Stimulated activated CD4-positive, alpha-beta T cell treated with anti-CD3 and anti-CD28 coated beads, Interleukin-1b, Interleukin-23, amount 100 ng/mL, for 1 hour (primary cell): ENCODE measurements at places on chromosomes 3 and 15.

GRCh38 chr3:28891485-28891884 lies 389.4 kb upstream of the RBMS3 start:
- no peak for DNase-seq

GRCh38 chr15:48814286-48814685 lies 3.4 kb upstream of the CEP152 start:
- no peak for DNase-seq

DNA sequence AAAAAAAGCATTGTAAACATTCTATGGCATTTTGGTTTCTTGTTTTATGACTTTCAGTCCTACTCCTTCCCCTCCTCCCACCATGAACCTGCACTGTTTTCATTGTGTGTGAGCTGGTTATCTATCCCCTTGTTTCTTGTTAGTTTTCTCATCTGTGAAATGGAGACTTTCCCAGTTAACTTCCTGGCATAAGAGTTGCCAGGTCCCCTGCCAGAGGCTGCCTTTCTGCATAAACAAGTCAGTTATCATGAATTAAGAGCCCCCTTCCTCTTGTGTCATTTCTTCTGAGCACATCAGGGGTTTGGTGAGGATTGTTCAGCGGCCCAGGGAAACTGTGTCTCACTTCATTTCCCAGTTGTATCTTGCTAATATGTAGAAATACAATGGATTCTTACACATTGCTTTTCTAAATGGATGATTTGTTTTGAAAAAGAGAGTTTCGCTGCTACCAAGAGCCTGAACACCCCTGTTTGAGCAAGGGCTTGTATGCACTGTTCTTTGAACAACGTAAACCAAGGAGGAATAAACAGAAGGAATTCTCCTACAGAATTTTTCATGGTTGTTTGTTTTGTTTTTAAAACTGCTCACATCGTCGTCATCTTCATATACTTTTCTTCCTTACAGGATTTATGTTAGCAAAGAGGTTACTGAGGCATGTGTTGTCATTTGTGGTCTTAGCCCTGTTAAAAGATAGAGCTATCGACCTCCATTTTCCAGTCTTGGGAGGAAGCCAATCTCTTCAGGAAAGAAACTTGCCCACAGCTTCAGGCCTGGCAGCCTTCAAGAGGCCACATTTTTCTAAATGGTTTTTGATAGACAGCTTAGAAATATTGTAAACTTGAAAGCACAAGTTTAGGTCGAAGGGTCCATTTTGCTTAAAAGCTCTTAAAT lies 144.6 kb upstream of the IL12A start:
- no peak for DNase-seq

GRCh38 chr15:98896802-98897732 lies 110.5 kb downstream of the PGPEP1L start:
- no peak for DNase-seq

DNA sequence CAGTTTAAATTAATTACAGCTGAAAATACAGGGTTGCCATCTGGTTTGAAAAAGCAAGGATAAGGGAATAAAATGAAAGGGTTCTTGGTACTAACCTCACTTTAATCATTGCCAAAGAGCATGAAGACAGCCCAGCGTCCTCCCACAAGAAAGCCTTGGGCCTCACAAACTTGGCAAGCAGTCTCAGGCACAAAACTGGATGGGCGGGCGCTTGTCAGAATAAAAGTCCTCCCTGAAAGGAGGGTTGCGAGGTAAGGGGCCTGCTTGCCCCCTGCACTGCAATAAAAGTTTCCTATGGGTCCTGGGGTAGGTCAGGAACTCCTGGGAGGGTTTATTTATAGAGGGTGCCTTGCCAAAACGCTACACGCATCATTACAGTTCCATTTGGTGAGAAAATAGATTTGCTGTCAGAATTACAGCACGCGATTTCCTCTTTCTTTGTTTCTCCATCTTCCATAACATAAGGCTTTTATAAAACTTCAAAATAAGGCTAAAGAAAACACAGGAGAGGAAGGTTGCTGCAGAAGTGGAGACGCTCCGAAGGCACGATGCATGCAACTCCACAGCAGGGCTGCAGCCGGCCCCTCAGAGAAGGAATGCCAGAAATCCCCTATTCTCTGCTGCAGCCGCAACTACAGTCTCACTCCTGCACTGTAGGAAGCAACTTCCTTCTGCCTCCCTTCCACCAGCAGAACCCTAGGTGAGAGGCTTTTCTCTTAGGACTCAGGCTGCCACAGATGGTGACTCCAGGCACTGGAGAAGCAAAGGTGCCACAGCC lies 61.3 kb downstream of the VGLL4 start:
- DNase-seq = no peak

DNA sequence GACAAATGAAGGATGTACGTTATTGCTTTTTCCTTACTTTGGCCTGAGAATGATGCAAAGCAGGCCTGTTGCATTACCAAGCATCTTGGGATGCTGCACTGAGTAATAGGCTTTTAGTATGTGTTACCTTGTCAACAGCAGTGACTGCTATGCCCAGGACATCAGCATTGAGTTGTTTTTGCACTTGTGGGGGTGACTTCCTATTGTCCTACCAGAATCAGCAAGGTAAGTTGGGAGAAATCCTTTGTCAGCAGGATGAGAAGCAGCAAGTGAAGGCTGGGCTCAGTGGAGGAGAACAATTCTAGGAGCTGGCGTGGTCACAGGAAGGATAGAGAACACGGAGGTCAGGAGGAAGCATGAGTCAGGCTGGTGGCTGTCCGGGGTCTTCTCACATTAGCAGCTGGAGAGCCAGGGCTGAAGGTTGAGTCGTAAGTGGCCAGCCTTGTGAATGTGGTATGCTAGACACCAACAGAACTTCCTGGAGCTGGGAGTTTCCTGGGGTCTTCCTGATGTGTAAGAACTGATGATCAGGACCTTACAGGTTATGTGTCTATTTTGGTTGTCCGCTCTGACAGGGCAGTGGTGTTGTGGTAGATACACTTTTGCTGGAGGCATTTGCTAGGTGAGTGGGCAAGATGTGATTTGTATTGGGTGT lies 142.7 kb downstream of the FNDC3B start:
- DNase-seq = no peak

DNA sequence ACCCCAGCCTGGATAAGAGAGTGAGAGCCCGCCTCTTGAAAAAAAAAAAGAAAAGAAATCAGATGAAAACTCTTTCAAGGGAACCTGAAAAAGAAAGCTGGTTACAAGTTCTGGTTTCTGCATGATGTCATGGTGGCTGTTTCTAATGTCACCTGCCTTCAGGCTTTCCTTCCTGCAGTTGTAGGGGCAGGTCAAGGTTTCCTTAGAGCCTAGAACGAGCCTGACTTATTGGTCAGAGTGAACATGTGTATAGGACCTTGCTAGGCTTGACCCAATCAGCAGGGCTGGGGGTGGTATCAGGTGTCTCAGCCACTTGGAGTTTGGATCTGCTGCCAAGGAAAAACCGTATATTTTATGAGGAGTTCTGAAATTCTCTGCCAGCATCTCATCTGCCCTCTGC lies 3.8 kb downstream of the IVD start:
- DNase-seq = no peak

DNA sequence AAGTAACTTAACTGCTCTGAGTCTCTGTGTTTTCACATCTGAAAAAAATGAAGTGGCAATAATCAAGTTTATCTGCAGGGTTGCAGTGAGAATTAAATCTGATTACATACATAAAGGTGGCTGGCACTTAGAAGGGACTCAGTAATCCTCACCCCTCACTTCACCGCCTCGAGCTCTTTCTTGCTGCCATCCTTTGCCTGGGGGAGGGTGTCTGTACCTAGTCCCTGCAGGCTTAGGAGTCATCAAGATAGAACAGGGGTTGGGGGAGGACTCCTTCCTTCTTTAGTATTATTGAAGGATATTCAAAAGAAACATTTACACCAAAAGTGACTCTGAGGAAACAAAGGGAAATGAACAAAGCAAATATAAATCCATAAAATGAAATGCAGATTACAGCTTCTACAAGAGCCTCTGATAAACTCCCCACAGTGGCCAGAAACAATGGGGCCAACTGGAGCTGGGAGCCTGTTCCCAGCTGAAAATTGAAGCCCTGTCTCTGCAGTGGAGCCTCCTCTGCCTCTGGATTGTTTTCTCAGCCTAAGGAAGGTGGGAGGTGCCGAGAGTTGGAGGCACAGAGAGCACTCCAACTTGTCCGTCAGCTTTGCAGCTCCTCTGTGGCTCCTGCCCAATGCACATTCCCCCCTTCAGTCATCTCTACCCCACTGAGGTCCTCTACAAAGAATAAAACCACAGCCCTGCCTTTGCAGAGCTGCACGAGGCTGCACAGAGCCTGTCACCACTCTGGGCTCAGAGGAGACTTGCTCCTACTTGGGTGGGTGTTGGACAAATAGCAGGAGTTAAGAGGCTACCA lies 41.8 kb downstream of the CRYGS start:
- no peak for DNase-seq

DNA sequence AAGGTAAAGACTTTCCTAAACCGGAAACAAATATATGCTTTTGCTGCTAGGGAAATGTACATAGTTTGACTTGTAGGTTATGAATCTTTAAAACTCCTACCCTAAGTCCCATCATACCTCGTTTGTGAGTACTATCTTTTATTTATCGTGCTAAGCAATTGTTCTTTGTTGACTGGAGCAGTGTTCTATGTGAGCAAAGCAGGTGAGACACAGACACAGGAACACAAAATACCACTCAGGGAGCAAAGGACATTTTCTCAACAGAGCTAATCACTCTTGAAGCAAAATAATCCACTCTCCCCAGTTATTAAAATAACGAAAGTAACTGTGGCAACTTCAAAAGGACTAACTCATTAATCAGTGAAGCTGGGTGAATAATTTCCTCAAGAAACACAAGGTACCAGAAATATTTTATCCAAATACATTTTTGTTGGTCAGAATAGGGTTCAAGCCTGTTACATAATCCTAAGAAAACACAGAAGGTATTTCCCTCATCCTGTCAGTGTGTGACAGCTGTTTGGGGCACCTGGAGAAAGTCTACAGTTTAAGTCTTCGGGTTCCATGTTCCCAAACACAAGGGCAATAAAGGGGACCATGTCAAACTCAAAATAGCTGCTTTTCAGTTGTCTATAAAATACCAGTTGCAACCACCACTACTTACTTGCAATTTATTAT lies 407.7 kb downstream of the FOXP1 start:
- no peak for DNase-seq

- no peak for DNase-seq
These were observed 122.5 kb upstream of the ROBO2 start for GRCh38 chr3:76917436-76917835.

- DNase-seq = no peak
These were observed 42.0 kb downstream of the PROS1 start for GRCh38 chr3:93931597-93932229.

- DNase-seq = no peak
These were observed 162.3 kb downstream of the PGPEP1L start for GRCh38 chr15:98845138-98845884.

GRCh38 chr3:194354315-194354714 lies 3.2 kb upstream of the CPN2 start:
- no peak for DNase-seq

GRCh38 chr3:186640473-186640818 lies 247 bp downstream of the FETUB start:
- DNase-seq = no peak

- DNase-seq = no peak
These were observed 294.6 kb downstream of the EPHA3 start for GRCh38 chr3:89402051-89402450.

GRCh38 chr3:72633121-72633520 lies 215.1 kb downstream of the SHQ1 start:
- DNase-seq = no peak

- no peak for DNase-seq
These were observed 47.2 kb downstream of the SLC12A8 start for GRCh38 chr3:125165189-125165947.

- no peak for DNase-seq
These were observed 328.4 kb upstream of the NECTIN3 start for GRCh38 chr3:110743202-110743601.

DNA sequence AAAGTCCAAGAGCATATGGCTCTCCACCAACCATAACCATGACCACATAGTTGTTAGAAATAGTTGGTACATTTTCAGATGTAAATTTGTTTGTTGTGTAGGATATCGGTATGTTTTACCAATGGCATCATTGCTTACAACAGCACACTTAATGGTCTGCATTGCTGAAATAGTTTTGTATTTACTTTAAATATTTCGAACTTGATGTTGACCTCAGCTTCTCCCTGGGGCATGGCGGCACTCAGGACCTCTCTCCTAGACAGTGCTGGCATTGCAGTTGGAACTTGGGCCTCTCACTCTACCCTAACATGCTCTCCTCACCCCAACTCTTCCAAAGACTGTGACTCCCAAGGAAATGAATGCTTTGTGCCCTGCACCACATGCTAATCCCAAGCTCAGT lies 5.0 kb downstream of the SLC22A13 start:
- DNase-seq = no peak

DNA sequence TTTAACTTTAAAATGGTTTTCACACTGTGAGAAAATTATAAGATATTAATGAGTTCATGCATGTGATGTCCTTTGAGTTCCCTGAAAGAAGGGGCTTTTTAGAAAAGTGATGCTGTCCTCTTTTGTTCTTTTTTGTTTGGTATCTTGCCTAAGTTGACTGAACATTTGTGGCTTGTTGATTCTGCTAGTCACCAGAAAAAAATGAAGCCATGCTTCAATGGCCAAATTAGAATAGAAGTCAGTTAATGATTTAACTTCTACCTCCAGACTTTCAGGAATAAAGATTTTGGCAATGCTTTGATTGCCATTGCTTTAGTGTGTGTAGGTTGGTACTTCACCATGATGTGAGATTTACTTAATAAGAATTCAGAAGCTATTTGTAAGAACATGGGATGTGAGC lies 260.6 kb upstream of the NECTIN3 start:
- DNase-seq = no peak

DNA sequence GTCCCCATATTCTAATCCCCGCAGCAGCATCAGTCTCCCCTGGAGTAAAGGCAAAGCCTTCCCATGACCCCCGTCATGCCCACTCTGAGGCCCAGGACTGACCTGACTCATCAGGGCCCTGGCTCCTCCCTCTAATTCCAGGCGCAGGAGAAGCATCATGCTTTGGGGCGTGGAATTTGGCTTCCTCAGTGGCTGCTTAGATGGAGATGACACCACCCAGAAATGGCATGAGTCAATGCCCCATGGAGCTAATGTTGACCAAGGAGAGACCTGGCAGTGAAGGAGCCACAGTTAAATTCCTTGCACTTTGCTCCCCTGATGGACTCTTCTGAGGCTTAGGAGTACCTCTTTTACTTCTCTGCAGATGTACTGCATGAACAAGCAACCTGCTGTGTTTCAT lies 204.2 kb upstream of the PROK2 start:
- no peak for DNase-seq

DNA sequence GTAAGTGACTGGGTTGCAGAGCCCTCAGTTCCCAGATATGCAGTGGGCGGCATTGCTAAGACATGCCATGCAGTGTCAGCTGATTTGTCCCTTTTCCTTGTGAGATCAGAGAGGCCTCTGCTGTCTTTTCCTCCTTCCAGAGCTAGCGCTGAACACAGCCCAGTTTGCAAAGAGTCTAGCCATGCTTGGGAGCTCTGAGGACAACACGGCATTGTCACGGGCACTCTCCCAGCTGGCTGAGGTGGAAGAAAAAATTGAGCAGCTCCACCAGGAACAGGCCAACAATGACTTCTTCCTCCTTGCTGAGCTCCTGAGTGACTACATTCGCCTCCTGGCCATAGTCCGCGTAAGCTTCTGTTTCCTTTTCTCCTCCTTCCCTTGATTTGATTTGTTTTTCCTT lies 20.0 kb upstream of the SNX22 start:
- no peak for DNase-seq
